Activated CD4-positive, alpha-beta T cell treated with anti-CD3 and anti-CD28 coated beads for 1 hour (primary cell): ENCODE measurements at places on chromosomes 5 and 9.

DNA sequence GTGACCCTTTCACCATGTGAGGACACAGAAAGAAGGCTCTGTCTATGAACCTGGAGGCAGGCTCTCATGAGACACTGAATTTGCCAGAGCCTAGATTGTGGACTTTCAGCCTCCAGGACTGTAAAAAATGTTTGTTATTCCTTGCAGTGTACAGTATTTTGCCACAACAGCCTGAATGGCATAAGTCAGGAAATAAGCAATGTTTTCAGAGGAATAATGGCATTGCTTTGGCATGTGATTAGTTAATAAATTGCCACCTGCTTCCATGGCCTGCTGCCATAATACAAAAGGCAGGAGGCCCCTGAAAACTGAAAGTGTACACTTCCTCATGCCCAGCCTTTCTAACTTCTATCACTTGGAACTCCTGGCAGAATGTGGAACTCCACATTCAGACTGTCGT, 408.1 kb downstream of the GADD45G start:
- no peak for DNase-seq

DNA sequence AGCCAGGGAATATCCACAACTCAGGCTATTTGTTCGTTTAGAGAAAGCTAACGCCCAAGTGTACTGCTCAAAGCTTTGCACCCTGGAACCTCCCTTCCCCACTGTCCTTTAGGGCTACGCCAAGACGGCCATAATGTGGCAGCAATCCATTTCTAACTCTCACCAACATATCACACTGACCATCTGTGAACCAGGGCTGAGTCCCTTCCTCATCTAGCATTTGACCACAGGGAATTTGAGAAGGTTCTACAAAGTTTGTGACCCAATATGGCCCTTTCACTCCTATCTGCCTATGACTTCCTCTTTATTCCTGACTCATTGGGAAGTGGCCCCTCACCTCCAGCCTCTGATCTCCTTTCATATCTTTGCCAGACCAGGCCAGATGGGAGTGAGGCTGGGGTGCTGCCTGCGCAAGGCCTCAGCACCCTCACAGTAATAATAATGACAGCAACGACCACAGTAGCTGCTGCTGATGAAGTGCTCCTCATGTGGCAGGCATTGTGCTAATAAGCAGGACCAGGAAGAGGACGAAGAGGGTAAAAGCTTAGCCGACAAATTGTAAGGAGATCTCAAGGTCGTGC, 9.3 kb upstream of the ARAP3 start:
- no peak for DNase-seq

DNA sequence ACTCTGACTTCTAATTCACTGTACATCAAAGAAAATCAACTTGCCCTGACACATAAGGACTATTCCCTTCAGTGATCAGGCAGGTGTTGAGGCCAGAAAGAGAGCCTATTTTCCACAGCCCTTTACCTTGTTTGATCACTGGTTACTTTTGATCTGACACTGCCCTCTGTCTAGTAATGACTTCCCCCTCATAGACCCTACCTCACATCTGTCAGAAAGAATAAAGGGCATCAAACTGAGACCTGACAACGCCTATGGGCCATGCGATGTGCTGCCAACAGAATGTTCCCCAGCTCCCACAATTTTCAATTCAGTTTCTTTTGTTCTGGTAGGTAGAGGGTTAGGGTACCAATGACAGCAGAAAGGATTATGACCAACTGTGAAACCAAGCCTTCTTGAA, 47.7 kb downstream of the FBXL17 start:
- no peak for DNase-seq

- no peak for DNase-seq
Observed at GRCh38 chr5:173028811-173029327, 27.3 kb upstream of the CREBRF start.

DNA sequence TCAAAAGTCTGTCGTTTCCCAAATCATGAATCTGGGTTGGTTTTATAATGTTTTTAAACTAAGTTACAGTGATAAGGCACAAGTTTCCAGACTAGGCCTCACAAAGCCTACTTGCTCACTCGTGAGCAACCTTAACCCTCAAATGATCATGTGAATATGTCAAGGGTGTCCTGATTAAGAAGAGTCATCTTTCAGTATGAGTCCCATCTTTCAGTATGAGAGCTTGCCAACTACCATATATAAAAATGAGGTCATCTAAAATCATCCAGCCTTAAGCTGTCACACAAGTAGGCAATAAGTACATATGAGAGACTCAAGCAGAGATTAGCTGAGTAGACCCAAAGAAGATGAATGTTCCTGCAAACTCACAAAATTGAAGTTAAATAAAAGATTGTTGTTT, 668.4 kb upstream of the FAM174A start:
- DNase-seq, result no peak

- DNase-seq, result no peak
Observed at GRCh38 chr5:160173-160510, 31.2 kb upstream of the LRRC14B start.

- DNase-seq, result no peak
Observed at GRCh38 chr5:149403923-149404745, 25.0 kb upstream of the IL17B start.

DNA sequence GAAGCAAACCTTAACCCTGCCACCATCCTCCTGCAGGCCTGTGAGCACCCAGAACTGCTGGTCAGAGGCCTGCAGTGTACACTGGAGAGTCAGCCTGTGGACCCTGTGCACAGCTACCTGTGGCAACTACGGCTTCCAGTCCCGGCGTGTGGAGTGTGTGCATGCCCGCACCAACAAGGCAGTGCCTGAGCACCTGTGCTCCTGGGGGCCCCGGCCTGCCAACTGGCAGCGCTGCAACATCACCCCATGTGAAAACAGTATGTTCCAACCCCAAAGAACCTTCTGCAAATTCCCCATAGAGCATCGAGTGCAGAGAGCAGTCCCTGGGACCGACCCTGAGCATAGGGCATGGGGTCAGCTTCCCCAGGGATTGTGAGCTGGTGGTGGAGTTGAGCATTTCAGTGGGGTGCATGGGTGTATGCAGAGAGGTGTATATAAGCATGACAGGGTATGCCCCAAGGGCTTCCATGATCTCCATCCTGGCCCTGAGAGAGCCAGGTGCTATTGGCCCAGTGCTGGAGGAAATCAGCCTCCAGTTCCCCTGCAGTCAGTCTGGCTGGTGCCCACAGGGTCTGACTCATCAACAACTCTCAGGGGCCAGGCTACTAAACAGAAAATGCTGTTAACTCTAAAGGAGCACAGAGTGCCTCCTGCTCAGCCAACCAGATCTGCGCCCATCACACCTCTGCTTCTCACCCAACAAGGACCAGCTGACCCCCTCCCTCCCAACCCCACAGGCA, 126.2 kb downstream of the SAXO1 start:
- DNase-seq, result no peak

- DNase-seq, result no peak
Observed at GRCh38 chr5:91521785-91522184, 138.7 kb upstream of the ARRDC3 start.

DNA sequence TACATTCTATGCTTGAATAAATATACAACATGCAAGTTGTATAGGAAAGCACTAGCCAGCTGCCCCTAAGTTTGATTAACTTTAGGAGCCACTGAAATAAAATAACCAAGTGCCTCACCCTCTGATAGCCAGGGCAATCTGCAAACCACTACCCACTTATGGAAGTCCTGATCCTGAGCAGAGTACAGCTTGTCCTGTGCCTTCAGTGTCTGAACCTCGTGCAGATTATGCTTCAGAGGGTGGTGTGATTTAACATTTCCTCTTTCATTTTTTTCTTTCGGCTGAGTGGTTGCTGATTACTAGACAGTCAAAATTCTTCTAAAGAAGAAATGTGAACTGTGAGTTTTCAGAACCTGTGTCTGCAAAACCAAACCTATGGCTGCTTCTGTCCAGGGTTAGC, 327.7 kb downstream of the PIK3R1 start:
- no peak for DNase-seq

DNA sequence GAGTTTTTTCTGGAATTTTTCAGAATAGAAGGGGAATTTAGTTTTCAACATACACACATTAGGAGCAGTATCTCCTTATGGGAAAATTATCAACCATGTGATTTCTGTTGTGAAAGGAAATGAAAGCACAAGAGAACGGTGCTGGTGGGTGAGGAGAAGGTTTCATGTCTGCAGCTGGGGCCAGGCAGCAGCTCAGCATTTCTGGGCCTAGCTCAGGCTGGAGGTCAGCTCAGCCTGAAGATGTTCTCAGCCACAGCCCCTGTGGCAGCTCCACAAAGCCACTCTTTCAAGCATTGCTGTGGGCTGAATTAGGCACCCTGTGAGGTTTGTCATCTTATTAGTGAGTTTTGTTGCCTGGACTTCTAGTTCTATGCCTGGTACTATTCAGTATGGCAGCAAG, 90.3 kb downstream of the DIRAS2 start:
- DNase-seq, result no peak

DNA sequence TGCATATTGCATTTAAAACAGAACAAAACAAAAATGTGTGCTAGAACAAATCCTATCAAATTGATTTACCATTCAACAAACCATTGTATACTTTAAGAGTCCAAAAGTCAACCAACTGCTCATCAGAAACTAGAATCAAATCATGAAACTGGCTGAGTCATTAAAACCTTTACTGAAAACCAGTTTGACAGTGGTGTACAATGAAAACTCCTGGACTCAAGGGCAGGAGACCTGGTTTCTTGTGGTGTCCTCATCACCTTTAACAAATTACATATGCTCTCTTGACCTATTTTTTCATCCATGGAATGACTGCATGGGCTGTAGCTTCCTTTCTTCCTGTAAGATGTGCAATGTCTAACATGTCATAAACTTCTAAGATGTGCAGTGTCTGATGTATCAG, 315.3 kb upstream of the SLC30A5 start:
- DNase-seq, result no peak

DNA sequence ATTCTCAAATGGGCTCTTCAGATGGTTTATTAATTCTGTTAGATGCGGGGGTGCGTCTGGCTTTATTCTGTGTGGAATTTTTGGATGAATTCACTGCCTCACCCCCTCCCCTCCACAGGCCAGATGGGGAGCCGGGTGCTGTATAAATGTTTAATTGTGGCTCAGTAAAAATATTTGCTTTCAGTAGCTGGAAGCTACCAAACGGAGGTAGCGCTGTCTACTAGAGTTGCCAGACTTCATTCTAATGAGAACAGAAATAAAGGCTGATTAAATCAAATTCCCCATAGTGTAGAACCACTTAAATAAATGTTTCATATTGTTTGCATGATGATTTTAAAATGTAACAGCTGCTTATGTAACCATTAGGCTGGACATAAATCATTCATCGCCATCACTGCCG, 34.5 kb upstream of the KCNMB1 start:
- no peak for DNase-seq

GRCh38 chr9:113997610-113998009, 80.5 kb downstream of the AMBP start:
- DNase-seq, result no peak

- no peak for DNase-seq
Observed at GRCh38 chr9:14027116-14027800, 286.7 kb downstream of the NFIB start.

- no peak for DNase-seq
Observed at GRCh38 chr9:97848215-97848479, 4.9 kb upstream of the FOXE1 start.

GRCh38 chr5:61306531-61307131, 25.4 kb upstream of the ZSWIM6 start:
- DNase-seq, result no peak

DNA sequence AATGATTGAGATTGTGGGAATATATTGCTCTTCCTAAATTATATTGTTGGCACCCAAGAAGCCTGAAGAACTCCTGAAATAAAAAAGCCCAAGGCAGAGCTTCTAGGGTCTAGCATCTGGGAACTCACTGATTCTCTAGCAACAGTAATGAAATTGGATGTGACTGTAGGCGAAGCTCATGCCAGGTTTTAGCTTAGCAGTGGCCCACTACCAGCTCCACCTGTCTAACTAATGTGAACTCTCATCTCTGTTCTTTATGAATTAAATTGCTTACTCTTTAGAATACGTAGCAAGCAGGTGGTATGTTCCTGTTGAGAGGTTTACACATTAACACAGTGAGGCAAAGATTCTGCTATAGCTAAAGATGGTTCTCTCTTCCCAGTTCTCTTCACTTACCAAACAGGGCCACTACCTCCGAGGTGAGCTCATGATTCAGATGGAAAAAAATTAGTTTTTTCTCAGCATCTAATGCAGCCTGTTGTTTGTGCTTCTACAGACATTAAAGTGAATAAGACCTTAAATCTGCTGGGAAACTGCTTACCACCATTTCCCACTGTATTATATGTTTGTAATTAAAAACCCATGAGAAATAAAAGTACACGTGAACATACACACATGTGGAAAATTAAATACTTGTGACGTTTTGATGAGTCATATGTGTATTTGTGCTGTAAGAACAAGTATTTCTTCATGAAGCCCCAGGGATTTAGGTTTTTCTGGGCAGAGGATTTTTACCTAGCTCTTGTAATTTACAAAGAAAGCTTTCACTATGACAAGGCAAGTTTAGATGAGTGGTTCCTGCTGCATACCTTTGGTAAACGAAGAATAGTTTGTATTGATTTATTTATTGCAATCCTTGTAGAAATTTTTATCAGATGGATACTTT, 360.1 kb downstream of the KDM4C start:
- DNase-seq, result no peak

GRCh38 chr5:106443746-106444145, 1227.0 kb downstream of the EFNA5 start:
- no peak for DNase-seq

GRCh38 chr5:2993771-2994170, 242.3 kb upstream of the IRX2 start:
- DNase-seq, result no peak

- DNase-seq, result no peak
Observed at GRCh38 chr5:66423484-66423883, 172.7 kb upstream of the MAST4 start.

GRCh38 chr9:134071149-134071548, 3.3 kb upstream of the BRD3 start:
- DNase-seq, result no peak

- no peak for DNase-seq
Observed at GRCh38 chr5:79318935-79319614, 83.1 kb downstream of the JMY start.

DNA sequence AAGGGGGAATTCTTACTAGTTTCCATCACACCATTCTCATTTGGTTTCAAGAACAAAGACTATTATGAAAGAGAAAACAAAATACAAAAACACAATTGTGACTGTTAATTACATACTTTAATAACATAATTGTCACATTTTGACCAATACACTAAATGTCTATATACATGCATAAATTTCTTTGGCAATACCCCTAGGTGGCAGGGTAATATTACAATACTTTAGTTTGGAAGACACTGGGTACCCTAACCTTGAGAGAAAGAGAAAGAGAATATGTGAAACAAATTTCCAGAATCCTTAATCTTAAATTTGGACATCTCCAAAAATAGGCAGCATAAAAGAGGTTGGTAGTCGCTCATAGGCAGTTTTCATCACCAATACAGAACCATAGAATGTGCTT, 619.6 kb upstream of the ADAMTS16 start:
- no peak for DNase-seq

DNA sequence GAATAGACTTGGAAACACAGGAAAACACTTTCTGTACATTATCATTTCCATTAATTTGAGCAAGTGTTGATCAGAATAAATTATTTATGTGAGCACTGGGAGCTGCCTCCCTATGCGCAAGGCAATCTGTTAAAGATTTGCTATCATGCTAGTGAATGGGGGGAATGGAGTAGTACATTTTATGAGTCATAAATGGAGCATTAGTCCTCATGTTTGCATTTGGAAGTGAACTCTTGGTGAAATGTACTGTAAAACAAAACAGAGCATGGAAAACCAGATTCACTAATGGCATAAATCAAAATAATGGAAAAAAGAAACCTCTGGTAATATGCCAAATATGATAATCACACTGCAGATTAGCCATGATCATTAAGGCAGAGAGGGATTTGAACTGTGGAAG, 40.5 kb upstream of the TMC1 start:
- no peak for DNase-seq

GRCh38 chr5:179768326-179769085, 25.3 kb upstream of the LTC4S start:
- no peak for DNase-seq
